ENCODE measurements at places on chromosomes 5 and 9. TPM values are rescaled to one million over a fixed set of nuclear protein-coding genes. Genes with fewer than 3 reads are reported as not detected.

ADAMTS19 gene
- not detected for total RNA-seq

SOWAHA gene
- 1.4 TPM for total RNA-seq

SLC6A7 gene
- total RNA-seq, result not detected

PRRX2 gene
- not detected for total RNA-seq

FAM13B gene
- total RNA-seq, result 12.4 TPM

TMEM215 gene
- total RNA-seq, result not detected

ARID3C gene
- 1.7 TPM for total RNA-seq

TSSK1B gene
- not detected for total RNA-seq

GPR150 gene
- total RNA-seq, result 0.31 TPM

ENHO gene
- total RNA-seq, result 1.5 TPM

SSBP2 gene
- 4.1 TPM for total RNA-seq

NOXA1 gene
- 6.6 TPM for total RNA-seq
